B cell (primary cell): ENCODE measurements at places on chromosomes 6 and 20. TPM values are rescaled to one million over a fixed set of nuclear protein-coding genes. Genes with fewer than 3 reads are reported as not detected.

RBBP9 gene
- 9.3 and 10.2 TPM in 2 replicates for total RNA-seq

RAB23 gene
- total RNA-seq: 0.78 and 0.94 TPM in 2 replicates

REM1 gene
- total RNA-seq: not detected in 2 replicates

- H3K36me3 ChIP-seq: peaks cover 32% of the 10 kb centered on the region
- no peak overlapping the region for H3K27ac ChIP-seq
- H3K4me3 ChIP-seq: no peak overlapping the region
- no peaks in the 10 kb centered on the region for H3K4me1 ChIP-seq
- DNase-seq: peak; percentile 57
- H3K27me3 ChIP-seq: no peaks in the 10 kb centered on the region
Observed at GRCh38 chr6:158766621-158767455, 52.3 kb downstream of the EZR start.

DNA sequence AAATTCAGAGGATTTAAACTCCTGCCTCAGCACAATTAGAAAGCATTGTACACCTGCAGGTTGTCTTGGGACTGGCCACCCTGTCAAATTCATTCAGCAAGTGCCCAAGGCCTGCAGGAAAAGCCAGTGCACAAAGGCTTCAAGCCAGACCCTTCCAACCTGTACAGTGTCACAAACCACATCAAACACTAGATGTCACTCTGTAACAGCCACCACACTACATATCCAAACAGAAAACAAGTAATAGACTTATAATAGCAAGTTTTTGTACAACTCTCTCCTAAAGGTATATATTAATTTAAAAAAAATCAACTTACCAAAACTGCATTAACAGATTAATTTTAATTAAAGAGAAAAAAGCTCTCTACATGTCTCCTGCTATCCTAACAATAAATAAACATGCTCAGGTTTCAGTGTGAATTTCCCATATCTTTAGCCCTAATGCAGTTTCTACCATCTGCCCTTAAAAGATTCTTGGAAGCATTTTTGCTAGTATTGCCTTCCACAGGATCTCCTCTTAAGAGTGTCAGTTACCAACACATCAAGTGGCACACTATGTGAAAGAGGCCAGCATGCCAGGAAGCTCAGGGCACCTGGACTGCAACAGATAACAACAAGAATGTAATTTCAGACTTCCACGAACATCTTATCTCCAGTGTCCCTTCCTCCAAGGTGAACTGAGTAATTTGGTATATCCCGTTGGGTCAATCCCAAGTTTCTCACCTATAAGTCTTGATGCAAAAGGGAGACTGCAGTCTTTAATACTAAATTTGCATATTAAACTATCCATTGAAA is 47.5 kb downstream of the RALGAPA2 start:
- H3K27me3 ChIP-seq: no peaks in the 10 kb centered on the region
- H3K4me1 ChIP-seq: peaks cover 23% of the 10 kb centered on the region
- no peak overlapping the region for H3K4me3 ChIP-seq
- no peak overlapping the region for H3K27ac ChIP-seq
- peak; percentile 29 for DNase-seq

DNA sequence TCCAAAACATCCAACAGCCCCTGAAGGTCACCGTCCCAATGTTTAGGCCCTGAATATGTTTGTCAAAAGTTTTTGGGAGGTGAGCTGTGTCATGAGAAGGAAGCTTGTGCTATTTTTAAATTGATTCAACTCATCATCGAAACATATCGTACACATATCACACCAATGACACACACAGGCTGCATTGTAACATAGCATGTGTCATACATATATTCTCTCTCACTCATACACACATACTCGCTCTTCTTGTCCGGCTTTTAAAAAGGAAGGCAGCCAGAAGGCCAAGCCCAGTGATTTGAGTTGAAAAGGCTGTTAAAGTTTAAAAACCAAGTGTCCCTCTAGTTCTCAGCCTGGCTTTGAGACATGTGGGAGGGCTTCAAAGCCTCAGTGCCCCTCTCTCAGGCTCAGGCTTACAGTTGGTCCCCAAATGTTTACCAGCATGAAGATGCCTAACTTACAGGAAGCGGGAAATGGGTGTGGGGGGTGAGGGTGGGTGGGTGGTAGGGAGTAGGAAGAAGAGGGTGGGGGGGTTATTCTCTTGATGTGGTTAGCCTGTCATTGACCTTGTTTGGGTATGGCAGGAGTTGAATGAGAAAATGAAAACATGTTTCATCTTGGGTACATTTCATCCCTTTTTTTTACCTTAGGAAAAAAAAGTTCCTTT is 3.3 kb upstream of the PRDM1 start:
- H3K36me3 ChIP-seq: no peaks in the 10 kb centered on the region
- no peak for DNase-seq
- no peak overlapping the region for H3K27ac ChIP-seq
- peaks cover 33% of the 10 kb centered on the region for H3K4me1 ChIP-seq
- H3K27me3 ChIP-seq: peaks cover 8% of the 10 kb centered on the region

- H3K27ac ChIP-seq: no peak overlapping the region
- DNase-seq: no peak
- H3K36me3 ChIP-seq: no peaks in the 10 kb centered on the region
- H3K27me3 ChIP-seq: no peaks in the 10 kb centered on the region
Observed at GRCh38 chr6:65448866-65449265, 258.2 kb downstream of the EYS start.

DNA sequence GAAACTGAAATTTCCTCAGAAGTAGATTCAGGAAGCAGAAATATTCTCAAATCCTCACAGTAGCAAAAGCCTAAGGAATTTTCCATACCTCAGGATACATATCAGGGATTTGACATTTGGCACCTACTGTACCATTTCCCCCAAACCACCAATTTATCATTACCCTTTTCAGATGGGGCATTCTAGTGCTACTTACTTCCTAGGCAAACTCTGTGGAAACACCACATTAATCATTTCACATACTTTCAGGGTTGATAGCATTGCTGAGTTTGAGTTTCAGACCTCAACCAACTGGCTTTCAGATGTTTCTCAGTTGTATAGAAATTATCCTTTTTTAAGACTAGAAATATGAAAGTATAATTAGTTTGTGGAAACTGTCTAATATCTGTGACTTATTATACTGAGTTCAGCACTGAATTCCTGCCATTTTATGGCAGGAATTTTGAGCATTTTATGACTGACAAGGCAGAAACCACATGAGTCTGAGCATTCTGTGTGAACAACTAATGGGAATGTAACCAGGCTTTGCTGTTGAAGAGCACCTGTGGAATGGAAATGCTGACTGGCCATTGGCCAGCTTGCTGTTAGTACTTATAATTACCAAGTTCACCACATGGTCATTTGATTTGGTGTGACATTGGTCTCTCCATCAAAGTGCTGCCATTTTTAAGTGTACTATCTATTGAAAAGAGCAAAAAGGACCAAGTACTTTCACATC is 35.1 kb upstream of the IRAK1BP1 start:
- no peaks in the 10 kb centered on the region for H3K4me1 ChIP-seq
- DNase-seq: no peak
- no peak overlapping the region for H3K27ac ChIP-seq
- no peaks in the 10 kb centered on the region for H3K36me3 ChIP-seq
- H3K4me3 ChIP-seq: no peak overlapping the region

- H3K36me3 ChIP-seq: no peaks in the 10 kb centered on the region
- no peaks in the 10 kb centered on the region for H3K27me3 ChIP-seq
- no peaks in the 10 kb centered on the region for H3K4me1 ChIP-seq
- DNase-seq: no peak
- no peak overlapping the region for H3K27ac ChIP-seq
Observed at GRCh38 chr6:17066610-17067009, 35.2 kb upstream of the STMND1 start.

- H3K36me3 ChIP-seq: no peaks in the 10 kb centered on the region
- H3K27me3 ChIP-seq: no peaks in the 10 kb centered on the region
- no peak overlapping the region for H3K27ac ChIP-seq
Observed at GRCh38 chr6:54053881-54054391, 57.3 kb upstream of the MLIP start.

DNA sequence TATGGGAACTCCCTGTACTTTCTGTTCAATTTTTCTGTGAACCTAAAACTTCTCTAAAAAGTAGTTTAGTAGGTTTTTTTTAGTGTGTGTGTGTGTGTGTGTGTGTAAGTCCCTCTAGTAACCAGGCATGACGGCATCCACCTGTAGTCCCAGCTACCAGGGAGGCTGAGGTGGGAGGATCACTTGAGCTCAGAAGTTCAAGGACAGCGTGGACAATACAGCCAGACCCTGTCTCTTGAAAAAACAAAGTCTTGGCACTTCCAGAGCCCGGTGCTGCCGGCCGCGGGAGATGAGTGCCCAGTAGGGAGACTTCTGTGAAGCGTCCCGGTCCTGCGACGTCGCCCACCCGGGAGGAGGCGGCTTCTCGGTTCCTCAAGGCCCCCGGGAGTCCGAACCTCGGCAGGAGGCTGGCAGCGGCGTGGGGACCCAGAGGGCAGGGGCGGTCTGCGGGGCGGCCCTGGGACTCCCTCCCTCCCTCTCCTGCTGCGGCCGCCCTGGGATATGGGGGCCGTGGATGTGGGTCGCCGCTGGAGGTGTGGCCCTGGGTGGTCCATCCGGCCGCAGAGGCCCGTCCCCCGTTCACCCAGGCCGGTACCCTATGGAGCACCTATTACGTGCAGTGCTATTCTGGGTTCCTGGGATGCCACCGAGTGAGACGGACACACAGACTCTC is 78.0 kb upstream of the SIRPG start:
- H3K4me1 ChIP-seq: peaks cover 12% of the 10 kb centered on the region
- DNase-seq: no peak
- H3K4me3 ChIP-seq: no peak overlapping the region
- H3K27me3 ChIP-seq: no peaks in the 10 kb centered on the region
- no peaks in the 10 kb centered on the region for H3K36me3 ChIP-seq

- no peak for DNase-seq
- no peak overlapping the region for H3K27ac ChIP-seq
- no peak overlapping the region for H3K4me3 ChIP-seq
- H3K4me1 ChIP-seq: peaks cover 12% of the 10 kb centered on the region
- H3K36me3 ChIP-seq: no peaks in the 10 kb centered on the region
- no peaks in the 10 kb centered on the region for H3K27me3 ChIP-seq
Observed at GRCh38 chr6:163536770-163537169, 122.3 kb downstream of the QKI start.

DNA sequence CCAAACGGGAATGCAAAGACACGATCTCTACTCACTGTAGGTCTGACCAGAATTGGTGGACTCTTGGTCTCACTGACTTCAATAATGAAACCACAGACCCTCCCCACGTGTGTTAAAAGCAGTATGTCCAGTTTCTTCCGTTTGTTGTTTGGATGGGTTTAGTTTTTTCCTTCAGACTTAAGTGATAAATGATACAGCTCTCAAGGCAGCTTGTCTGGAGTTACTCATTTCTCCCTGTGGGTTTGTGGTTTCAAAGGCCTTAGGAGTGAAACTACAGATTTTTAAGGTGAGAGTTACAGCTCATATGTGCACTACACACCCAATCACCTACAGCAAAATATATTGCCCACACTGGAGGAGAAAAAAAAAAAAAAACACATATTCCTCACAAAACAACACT is 86.7 kb upstream of the STMND1 start:
- no peaks in the 10 kb centered on the region for H3K4me1 ChIP-seq
- H3K27me3 ChIP-seq: no peaks in the 10 kb centered on the region
- no peak overlapping the region for H3K27ac ChIP-seq
- no peak overlapping the region for H3K4me3 ChIP-seq

DNA sequence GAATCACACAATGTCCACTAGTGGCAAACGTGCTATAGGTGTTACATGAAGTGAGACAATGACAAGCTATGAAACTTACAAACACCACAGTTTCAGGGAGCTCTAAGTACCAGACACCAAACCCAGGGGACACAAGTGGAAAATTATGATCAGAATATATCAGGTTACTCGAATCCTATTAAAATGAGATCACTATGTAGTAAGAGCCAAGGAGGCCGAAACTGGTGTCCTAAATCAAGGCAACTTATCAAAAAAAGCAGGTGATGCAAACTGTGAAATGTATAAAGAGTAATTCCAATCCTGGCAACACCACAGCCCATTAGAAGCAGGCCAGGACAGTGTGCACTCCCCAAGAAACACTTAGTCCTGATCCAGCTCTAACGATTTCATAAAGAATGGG is 100.3 kb downstream of the ARHGAP18 start:
- H3K36me3 ChIP-seq: no peaks in the 10 kb centered on the region
- no peaks in the 10 kb centered on the region for H3K4me1 ChIP-seq
- H3K27me3 ChIP-seq: no peaks in the 10 kb centered on the region
- DNase-seq: no peak
- H3K27ac ChIP-seq: no peak overlapping the region

- peaks cover 58% of the 10 kb centered on the region for H3K4me1 ChIP-seq
- DNase-seq: peak; percentile 65
- H3K36me3 ChIP-seq: no peaks in the 10 kb centered on the region
- H3K27me3 ChIP-seq: no peaks in the 10 kb centered on the region
Observed at GRCh38 chr6:137233911-137234863, 15.0 kb upstream of the IFNGR1 start.

DNA sequence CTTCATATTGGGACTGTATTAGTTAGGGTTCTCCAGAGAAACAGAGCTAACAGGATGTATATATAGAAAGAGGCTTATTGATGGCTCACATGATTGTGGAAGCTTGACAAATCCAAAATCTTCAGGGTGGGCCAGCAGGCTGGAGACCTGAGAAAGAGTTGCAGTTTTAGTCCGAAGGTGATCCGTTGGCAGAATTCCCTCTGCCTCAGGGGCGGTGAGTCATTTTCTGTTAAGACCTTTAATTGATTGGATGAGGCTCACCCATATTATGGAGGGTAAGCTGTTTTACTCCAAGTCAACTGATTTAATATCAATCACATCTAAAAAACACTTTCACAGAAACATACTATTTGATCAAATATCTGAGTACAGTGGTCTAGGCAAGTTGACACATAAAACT is 113.6 kb downstream of the FLRT3 start:
- no peak overlapping the region for H3K27ac ChIP-seq
- no peak overlapping the region for H3K4me3 ChIP-seq
- no peaks in the 10 kb centered on the region for H3K27me3 ChIP-seq
- no peaks in the 10 kb centered on the region for H3K4me1 ChIP-seq
- no peaks in the 10 kb centered on the region for H3K36me3 ChIP-seq
- DNase-seq: no peak

DNA sequence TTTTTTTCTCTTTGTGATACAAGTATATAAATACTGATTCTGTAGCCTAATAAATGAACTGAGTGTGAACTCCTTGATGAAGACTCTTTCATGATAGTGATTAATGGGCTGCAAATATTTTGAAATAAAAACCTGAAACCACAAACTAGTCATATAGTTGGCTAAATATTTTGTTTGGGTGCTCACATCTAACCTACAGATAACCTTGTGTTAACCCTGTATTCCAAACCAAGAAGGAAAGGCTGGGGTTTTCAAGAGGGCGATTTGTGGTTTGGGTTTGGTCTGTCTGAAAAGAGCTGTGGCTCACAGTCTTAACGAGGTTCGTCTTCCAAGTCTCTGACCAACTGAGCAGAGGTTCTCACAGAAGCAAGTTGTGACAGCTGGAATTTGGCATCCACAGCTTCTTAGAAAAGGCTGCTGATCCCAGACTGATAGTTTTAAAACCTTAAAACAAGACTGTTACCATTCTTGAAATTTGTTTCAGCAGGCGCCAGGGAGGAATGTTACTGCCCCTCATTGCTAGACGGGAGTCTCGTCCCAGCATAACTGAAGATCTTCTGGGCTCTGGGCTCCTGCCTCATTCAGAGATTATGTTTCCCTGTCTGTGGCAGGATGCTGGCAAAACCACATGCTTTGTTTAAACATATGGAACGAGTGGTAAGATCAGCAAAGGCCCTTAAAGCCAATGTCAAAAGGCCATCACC is 736.4 kb upstream of the MARCKS start:
- H3K27ac ChIP-seq: no peak overlapping the region
- H3K4me3 ChIP-seq: no peak overlapping the region
- H3K27me3 ChIP-seq: no peaks in the 10 kb centered on the region
- H3K4me1 ChIP-seq: no peaks in the 10 kb centered on the region
- DNase-seq: no peak
